Fibroblast of skin of scalp (primary cell): ENCODE measurements at places on chromosomes 12 and 14.

DNA sequence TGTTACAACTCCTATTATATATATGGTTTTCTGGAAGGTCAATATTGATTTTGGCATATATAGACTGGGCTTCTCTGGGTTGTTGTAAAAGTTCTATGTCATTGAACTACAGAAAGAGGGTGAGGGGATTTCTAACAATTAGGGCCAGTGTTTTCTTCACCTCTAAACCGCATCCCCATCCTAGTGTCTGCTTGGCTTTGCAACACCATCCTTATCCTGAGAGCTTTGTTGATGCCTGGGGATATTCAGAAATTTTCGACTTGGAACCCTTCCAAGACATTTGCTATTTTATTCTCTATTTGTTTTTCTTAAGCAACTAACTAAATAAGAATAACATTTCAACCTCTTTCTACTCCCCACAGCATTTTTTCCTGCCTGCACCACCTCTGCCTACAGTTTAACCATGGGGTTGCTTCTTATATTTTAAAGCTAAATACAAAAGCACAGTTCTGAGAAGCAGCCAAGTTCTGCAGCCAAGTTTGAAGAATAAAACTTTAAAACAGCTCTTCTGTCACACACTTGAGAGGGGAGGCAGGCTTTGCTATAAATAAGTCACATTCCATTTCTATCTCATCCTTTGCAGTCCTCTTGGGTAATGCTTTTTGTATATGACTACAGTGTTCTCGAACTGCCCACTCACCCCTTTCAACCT, 53.4 kb downstream of the RGS6 start:
- no peak for DNase-seq

DNA sequence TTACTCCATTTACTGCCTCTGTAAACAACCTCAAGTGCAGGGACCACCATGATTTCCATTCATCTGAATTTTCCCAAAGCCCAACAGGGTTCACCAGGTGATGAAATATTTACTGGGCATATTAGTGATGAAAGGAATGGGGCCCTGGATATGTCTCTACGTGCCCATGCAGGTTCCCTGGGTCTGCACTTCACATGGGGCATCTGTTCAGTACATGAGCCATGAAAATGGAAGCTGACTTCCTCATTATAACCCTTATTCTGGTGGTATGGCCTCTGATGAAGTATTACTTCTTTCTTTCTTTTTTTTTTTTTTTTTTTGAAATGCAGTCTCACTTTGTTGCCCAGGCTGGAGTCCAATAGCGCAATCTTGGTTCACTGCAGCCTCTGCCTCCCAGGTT, 26.5 kb upstream of the CORO1C start:
- DNase-seq: no peak

DNA sequence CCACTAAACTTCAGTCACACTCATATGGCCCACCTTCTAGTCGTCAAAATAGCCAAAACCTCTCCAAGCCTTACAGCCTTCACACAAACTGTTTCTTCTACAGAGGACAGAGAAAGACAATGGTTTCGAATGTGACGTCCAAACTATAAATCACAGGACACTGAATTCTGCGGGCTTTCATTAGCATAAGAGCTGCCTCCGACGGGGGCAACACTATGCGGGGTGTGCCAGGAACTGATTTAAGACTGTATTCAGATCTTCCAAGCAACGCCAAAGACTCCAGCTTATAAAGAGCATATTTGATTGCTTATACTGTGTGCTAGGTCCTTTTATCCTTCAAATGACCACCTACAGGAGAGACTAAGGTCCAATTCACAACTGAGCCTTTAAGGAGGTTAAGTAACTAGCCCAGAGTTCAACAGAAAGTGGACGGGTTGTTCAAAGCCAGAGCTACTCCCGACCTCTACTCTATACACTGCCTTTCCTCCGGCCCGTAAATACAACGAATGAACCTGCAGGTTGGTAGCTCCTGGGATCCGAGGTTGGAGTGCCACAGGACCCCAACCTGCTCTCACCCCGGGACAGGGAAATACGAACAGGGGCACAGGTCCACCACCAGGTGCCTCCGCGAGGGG, 575 bp downstream of the L2HGDH start:
- no peak for DNase-seq

GRCh38 chr12:52349196-52349595, 18.1 kb downstream of the KRT85 start:
- no peak for DNase-seq

- DNase-seq: peak; percentile 66
These were observed 439.7 kb downstream of the ADAMTS20 start for GRCh38 chr12:43112101-43112920.

DNA sequence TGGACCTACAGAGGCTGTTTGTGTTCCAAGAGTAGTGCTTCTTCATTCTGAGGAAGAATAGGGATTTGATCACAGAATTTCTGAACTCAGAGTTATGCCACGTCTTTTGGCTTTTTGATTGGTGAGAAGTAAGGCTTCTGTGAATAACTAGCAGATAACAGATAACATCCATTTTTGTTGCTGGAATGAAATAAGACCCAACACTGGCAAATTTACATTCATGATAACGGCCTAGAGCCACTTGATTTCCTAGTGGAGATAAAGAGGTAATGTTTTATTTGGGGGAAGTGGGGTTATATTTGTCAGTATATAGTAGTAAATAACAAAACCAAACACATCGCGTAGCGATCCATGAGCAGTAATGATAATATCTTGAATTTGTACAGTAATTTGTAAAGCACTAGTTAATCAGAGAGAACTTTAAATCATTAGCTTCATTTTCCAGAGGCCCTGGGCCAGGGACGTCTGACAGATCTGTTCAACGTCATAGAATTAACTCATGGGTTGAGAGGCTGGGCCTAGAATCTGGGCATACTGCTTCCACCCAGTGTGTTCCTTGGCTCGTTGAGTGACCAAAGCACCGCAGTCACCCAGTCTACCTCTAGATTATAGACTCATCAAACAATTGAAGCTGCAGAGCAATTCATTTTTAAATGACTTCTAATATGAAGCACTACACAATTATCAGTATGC, 79.6 kb downstream of the HMGA2 start:
- no peak for DNase-seq

GRCh38 chr12:10082117-10082874, 16.5 kb downstream of the CLEC1A start:
- no peak for DNase-seq

GRCh38 chr14:24080142-24080530, 8.8 kb downstream of the CPNE6 start:
- DNase-seq: no peak

- peak; percentile 7 for DNase-seq
These were observed 27.3 kb downstream of the TTC5 start for GRCh38 chr14:20278414-20278813.

DNA sequence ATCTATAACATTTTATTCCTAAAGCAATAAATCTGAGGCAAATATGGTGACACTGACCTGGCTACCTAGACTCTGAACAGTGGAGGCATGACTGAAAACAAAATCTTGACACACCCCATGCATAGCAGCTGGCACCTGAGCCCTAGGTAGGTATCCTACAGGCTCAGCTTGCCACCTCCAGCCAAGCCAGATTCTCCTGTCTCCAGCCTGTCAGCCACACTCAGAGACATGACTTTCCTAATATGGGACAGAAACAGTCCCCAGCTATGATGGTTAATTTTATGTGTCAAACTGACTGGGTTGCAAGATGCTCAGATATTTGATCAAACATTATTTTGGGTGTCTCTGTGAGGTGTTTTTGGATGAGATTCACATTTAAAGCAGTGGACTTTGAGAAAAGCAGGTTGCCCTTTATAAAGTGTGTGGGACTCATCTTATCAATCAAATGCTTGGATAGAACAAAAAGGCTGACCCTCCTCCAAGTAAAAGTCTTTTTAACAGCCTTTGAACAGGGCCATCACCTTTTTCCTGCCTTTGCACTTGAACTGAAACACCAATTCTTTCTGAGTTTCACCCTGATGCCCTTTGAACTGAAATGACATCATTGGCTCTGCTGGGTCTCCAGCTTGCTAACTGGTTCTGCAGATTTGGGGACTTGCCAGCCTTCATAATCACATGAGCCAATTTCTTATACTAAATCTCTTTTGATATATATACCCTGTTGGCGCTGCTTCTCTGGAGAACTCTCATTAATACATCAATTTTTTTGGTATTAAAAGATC, 125.4 kb downstream of the LLPH start:
- DNase-seq: no peak

DNA sequence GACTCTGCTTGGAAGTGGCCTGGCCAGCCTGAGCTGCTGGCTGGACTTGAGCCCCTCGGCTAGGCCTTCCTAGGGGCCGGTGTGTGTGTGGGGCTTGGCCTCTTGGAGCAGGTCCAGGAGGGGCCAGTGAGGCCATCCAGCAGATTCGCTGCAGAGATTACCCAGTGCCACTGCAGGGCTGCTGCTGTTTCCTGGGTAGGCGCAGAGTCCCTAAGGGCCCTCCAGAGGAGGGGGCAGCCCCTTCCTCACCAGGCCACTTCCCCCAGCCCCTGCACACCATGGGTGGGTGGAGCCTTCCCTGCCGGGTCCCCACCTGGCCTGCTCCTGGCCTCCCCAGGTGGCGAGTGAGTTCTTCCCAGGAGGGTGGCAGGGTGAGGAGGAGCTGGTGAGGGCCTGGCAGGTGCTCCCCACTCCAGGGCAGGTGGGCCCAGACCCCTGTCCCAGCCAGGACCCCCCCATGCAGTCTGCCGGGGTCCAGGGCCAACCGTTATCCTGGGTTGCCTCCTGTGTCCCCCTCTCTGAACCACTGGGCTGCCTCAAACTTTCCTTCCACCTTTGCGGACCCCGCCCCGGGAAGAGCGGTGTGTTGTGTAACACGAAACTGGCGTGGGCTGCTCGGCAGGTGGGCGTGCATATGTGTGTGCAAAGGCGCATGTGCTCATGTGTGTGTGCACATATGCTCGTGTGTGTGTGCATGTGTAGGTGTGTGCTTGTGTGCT, 25.1 kb downstream of the ASPG start:
- DNase-seq: no peak

DNA sequence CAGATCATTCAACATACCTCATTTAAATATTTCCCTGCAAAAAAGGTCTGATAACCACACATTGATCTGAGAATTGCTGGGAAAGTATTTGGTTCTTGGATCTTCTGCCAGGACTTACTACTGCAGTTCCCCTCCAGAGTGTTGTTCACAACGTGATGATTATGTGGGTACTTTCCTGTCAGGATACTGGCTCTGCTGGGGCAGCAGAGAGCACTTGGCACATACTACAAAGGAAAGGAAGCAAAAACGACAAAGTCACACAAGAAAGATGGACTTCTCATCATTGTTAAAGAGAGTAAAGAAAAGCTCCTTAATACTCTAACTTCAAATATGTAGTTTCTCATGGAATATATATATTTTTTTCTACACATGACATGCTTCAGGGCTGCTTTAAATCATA, 11.5 kb downstream of the GNS start:
- no peak for DNase-seq

DNA sequence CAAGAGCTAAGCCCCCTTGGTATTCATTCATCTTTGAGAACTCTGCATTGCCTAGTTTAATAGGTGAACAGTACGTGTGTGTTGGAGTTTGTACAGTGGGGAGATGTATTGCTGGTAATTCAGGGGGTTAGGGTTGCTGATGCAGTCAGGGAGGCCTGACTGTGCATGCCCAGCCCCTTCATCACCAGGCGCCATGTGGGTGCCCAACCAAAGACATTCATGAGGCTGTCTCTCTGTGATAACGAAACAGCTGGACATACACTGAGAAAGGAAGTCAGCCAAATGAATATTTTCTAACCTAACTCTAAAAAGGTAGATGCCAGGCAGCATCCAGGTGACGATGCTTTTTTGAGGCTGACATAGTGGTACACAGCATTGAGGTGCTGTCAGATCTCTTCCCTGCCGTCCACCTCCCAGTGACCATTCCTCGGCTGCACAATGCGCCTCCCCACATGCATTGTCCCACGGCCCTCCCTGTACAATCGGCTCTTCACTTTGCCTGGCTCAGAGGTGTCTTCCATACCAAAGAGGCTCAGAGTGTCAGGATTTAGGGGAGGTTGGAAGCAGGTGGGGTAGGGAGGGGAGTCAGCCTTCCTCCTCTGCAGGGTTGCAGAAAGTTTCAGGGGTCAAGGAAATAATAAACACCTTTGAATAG, 19.0 kb downstream of the EML1 start:
- DNase-seq: no peak

DNA sequence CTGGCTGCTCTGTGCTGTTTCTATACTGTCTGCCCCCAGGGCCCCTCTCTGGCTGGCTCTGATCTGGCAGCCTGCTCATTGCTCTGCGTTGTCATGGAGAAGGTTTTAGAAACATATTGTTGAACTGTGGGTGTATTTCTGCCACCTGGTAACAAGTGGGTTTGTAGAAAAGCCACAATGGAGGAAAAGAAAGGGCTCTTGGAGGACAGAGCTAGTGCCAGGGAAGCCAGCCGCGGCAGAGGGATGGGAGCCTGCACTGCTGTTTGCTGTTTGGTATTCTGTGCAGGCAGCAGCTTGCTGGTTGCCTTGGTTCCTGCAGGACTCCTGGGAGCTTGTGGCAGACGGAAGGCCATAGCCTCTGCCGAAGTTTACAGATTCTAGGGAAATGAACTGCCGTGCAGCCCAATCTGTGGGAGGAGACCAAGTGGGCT, 15.1 kb downstream of the CCDC177 start:
- no peak for DNase-seq

GRCh38 chr14:24839617-24840203, 205.7 kb upstream of the GZMB start:
- DNase-seq: no peak

DNA sequence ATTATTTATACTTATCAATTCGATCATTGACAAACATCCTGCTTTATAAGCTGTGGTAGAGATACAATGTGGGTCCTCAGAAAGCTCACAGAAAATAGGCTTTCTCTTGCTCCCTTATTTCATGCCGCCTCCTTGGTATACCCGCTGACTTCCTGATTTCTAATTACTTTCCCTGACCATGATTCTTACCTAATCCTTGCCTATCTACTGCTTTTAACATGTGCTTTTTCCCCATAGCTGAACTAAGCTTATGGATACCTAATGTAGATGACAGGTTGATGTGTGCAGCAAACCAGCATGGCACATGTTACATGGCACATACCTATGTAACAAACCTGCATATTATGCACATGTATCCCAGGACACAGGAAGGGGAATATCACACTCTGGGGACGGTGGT, 65.1 kb downstream of the ITPR2 start:
- no peak for DNase-seq

DNA sequence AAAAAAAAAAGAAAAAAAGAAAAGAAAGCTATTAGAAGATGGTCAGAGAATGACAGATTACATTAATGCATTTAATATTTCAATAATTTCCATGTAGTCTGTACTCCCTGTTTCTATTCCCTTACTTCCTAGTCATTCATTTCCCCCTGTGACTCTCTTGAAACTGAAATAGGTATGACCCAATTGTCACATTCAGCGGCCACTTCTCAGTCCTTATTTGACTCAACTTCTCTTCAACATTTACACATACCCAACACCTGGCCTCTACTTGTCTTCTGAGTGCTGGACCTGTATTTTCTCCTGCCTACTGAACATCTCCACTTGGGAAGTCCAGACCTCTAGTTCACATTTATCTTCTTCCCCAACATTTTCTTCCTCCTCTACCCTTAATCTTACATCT, 7.2 kb downstream of the EEA1 start:
- DNase-seq: no peak

DNA sequence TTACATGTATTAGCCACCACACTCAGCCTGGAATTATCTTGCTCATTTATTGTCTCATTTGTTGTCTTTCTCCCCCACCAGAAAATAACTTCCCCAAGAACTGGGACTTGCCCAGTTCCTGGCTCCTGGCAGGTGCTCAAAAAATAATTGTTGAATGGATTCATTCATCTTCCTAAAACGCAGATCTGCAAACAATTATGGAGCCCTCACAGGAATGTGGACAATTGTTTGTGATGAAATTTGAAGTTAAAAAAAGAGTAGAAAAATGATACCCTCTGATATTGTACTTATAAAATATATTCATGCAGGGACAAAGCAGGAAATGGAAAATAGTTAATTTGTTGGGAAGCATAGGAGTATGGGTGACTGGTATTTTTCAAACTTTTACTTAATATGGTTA, 60.7 kb upstream of the MAP1LC3B2 start:
- DNase-seq: peak; percentile 79
